NCI-H1048 (cell line): ENCODE measurements at places on chromosomes 11 and 22.
A peak's percentile ranks its signal among the peaks of the same experiment; 100 is the strongest.

- no peak for DNase-seq
Measured at GRCh38 chr22:45997077-45997776, 20.3 kb upstream of the WNT7B start.

DNA sequence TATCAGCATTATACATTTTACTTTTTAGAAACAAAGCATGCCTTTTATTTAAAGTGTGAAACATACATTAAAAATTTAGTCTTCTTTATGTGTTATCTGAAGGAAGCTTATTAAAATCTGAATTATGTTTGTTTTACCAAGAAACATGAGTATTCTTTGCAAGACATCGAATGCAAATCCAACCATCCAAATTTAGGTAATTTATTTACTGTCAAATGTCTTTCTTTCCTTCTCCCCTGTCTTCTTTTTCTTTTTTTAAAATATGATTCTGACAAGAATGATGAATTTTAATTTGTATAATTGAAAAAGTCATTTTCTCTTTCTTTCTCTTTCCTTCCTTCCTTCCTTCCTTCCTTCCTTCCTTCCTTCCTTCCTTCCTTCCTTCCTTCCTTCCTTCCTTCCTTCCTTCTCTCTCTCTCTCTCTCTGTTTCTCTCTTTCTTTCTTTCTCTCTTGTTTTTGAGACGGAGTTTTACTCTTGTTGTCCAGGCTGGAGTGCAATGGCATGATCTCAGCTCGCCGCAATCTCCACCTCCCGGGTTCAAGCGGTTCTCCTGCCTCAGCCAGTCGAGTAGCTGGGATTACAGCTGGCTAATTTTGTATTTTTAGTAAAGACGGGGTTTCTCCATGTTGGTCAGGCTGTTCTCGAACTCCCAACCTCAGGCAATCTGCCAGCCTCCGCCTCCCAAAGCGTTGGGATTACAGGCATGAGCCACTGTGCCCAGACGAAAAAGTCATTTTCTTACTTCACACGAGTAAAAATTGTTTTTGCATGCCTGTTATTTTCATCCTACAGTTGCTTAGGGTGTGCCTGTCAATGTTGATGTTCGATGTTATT, 157.5 kb downstream of the TMEM135 start:
- no peak for DNase-seq

DNA sequence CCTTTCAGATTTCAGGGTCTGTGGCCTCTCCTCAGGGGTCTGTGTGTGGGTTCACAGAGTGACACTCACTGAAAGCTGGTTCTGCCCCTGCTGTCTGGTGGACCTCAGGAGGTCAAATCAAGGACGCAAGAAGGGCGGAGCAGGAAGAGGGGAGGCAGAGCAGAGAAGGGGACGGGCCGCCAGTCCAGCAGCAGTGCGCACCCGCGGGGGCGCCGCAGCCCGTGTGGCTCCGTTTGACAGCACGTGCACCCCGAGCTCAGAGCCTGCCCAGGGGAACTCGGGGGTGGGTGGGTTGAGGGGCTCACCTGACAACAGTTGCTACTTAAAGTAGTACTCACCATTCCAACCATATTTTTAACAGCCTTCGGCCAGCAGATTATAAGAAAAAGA, 71.4 kb upstream of the PITPNB start:
- no peak for DNase-seq

- DNase-seq = no peak
Measured at GRCh38 chr11:134951305-134951700, 539.3 kb upstream of the B3GAT1 start.

DNA sequence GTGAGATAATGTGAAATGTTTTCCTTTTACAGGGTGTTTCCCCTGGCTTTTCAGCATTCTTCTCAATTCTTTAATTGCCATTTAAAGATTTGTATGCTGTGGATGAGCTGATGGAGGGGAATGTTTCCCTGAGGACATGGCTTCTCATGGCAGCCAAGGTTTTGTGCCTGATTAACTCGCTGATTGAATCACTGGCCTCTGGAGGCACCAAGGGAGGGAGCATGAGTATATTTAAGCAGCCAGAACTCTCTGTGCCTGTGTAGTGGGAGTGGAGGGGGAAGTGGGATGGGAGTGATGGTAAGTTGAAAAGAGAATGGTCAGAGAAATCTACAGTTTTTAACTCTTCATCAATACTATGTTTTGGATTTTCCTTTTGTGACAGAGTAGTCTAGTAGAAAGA, 88.7 kb downstream of the STIM1 start:
- no peak for DNase-seq

- no peak for DNase-seq
Measured at GRCh38 chr11:17386331-17387084, 2.0 kb downstream of the KCNJ11 start.

- DNase-seq = peak; percentile 27
Measured at GRCh38 chr11:45332276-45332934, 46.3 kb upstream of the SYT13 start.

DNA sequence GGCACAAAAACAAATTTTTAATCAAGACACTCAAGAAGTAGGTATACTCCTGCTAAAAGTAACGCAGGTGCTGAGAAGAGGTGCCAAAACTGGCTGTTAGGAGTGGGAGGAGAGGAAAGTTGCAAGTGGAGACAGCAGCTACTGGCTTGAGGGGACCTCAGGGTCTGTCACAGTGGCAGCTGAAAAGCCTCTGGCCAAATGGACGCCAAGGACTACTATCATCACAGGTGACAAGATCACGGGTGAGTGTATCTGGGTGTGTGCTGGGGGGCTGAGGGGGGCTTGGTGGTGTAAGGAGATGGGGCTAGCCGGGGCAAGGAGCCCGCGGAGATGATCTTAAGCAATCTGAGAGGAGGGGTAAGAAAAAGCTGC, 687 bp downstream of the ZNF202 start:
- DNase-seq = no peak

- no peak for DNase-seq
Measured at GRCh38 chr11:126898802-126899201, 101.8 kb downstream of the KIRREL3 start.

DNA sequence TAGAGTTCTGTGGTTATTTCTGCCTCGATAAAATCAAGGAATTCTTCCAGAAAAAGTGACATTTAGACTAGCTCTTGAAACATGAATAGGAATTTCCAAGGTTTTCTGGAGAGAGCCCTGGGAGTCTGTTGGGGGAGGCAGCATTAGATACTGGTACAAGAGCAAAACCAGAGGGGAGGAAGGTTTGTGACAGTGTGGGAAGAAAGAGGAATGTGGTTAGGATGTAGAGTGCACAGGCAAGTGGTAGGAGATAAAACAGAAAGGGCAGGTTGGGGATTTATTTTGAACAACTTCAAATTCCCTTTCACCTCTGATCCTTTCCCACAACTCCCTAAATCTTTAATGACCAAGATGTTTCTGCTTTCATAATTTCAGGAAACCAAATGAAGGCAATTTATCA, 588.4 kb downstream of the METTL15 start:
- DNase-seq = no peak

DNA sequence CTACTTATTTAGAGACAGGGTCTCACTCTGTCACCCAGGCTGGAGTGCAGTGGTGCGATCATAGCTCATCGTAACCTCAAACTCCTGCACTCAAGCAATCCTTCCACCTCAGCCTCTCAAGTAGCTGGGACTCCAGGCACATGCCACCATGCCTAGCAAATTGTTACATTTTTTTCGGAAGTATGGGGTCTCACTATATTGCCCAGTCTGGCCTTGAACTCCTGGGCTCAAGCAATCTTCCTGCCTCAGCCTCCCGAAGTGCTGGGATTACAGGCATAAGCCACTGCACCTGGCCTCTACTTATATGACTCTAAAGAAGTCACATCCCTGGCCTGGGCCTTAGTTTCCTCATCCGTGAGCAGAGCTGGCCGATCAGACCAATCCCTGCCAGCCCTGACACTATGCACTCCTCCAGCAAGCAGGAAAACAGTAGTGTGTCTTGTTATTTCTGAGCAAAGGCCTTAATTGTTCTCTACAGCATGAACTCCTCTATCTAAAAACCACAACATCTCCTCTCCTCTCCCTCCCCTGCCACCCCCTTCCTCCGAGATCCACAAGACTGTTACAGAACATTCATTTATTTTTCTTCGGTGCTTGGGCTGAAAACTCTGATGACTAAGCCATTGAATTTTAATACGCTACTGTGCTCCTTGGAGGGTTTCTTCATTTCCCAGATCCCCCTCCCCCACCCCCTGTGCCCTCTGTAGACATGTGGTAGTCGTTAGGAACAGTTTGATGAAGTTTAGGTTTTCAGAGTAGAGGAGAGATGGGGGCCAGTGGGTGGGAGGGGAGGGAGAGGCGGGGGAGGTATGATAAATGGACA, 91.5 kb downstream of the ABTB2 start:
- no peak for DNase-seq

GRCh38 chr22:35690001-35690400, 27.7 kb upstream of the APOL5 start:
- DNase-seq = no peak

GRCh38 chr11:67581469-67581868, 2.1 kb upstream of the GSTP1 start:
- DNase-seq = no peak

- DNase-seq = no peak
Measured at GRCh38 chr22:22666307-22667091, 22.1 kb downstream of the GGTLC2 start.

DNA sequence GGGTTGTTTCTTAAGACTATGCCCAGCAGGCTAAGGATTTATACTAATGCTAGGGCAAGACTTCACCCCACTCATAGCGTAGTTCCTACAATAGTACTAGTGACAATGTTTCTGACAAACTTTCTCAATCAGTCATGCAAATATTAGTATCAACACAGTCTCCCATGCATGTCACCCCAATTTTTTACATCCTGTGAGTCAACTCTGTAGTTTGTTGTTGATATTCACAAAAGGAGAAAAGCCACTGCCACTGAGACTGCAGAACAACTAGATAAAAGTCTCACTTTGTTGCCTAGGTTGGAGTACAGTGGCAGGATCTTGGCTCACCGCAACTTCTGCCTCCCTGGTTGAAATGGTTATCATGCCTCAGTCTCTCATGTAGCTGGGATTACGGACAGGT, 155.2 kb downstream of the RBFOX2 start:
- no peak for DNase-seq

GRCh38 chr22:44721213-44721612, 19.2 kb downstream of the PRR5 start:
- DNase-seq = peak; percentile 41

GRCh38 chr11:110901441-110901840, 189.2 kb upstream of the ARHGAP20 start:
- no peak for DNase-seq

GRCh38 chr11:22732588-22732987, 66.2 kb downstream of the GAS2 start:
- DNase-seq = no peak

- DNase-seq = no peak
Measured at GRCh38 chr22:44261164-44261860, 51.4 kb downstream of the SHISAL1 start.

- DNase-seq = no peak
Measured at GRCh38 chr22:44839061-44839460, 86.7 kb downstream of the ARHGAP8 start.

DNA sequence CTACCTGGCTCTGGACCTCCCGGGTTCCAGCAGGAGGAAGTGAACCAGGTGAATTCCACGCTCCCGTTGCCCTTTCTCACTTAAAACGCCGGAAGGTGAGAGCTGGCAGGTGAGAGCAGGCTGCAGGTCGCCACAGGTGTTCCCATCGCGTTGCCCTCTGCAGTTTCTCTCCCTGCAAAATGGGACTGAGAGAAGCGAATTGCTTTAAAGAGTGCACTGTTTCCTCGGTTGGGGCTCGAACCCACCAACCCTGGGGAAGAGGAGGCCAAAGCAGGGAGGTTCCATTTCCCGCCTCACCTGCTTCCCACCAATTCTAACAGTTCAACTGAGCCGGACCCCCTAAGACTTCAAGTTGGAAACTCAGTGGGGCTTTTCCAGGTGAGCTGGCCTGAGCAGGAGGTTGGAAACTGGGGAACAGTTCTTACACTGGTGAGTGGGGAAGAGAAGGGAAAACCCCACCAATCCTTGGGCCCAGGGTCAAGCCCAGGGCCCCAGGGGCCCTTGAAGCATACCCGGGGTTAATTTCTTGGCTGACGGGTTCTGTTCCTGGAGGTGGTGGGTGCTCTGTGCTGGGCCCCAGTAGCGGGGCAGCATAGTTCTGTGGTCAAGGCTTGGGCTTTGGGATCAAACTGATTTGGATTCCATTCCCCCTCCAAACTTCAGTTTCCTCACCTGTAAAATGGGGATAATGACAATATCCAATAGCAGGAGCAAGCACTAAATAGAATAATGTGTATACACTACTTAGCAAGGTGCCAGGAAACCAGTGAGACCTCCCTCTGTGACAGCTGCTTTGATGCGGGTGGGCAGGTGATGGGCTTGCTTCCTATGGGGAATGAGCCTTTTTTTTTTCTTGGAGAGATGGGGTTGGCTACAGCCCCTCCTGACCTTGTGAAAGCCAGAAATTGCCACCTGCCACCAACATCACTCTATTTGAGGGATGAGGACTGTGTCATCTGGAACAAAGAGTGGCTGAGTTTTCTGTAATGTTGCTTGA, 788 bp downstream of the CD82 start:
- no peak for DNase-seq

DNA sequence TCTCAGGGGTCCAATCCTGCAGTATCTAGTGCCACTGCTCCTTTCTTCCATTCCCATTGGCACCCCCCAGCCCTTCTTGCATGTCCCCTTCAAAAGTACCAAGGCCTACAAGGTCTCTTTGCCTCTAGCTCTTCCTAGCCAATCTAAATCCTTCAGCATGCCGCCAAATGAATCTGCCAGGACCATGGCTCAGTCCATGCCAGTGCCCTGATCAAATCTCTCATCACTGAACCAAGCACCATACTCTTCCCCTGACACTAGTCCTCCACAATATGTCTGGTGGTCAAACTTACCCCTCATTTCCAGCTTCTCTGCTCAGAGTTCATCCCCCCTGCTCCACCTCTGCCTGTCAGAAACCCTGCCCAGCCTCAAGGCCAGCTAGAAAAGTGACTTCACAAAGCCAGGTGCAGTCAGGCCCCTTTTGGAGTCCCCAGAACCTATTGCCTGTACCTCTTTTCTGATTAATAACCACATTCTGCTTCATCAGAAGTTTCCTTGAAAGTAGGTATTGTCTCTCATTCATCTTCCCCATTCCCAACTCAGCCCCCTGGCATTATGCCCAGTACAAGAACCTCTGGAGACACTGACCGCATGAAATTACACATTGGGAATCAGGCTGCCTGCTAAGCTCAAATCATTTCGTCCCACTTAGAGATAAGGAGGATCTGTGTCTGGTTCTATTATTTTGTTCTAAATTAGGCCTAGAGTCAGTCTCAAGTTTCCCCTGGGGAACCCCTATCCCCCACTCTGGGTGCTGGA, 11.4 kb downstream of the FEN1 start:
- DNase-seq = no peak

- no peak for DNase-seq
Measured at GRCh38 chr11:60065801-60066200, 9.3 kb downstream of the MS4A3 start.

DNA sequence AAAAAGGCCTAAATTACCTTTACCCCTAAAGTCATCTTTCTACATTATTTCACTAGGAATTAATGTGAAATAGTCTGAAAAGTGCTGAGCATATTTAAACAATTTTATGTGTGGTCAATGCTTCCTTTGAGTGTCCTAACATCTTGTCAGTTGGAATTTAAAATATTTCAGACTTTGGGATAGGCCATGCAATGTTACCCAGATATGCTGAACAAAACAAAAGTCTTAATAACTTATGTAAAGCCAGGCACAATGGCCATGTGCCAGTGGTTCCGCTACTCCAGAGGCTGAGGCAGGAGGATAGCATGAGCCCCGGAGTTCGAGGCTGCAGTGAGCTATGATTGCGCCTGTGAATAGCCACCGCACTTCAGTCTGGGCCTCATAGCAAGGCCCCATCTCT, 137.4 kb downstream of the CADM1 start:
- DNase-seq = no peak
